Dorsolateral prefrontal cortex (tissue), 122 donors: ENCODE measurements at places on chromosomes 1 and 21.

DNA sequence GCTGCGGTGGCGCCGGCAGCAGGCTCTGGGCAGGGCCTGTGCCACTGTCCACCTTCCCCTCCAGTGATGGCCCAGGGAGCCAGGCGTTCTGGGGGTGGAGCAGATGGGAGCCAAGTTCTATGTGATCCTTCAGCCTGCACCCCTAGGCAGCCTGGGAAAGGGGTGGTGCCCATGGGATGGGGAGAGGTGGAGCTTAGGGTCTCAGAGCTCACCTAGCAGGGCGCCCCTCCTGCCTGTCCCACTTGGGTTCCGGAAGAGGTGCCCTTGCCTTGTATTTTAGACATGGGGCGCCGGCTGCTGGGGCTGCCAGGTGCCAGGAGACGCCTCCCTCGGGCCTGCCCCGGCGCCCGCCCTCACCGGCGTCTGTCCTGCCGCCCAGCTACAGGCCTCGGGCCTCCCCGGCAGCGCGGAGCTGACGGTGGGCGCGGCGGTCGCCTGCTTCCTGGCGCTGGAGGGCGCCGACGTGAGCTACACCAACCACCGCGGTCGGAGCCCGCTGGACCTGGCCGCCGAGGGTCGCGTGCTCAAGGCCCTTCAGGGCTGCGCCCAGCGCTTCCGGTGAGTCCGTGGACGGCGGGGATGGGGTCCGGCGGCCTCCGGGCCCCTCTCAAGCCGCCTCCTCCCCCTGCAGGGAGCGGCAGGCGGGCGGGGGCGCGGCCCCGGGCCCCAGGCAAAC, 3.1 kb upstream of the MMP23B start:
- no peak for DNase-seq

GRCh38 chr1:227192163-227192562, 126.1 kb downstream of the CDC42BPA start:
- DNase-seq, result peak; percentile 10

DNA sequence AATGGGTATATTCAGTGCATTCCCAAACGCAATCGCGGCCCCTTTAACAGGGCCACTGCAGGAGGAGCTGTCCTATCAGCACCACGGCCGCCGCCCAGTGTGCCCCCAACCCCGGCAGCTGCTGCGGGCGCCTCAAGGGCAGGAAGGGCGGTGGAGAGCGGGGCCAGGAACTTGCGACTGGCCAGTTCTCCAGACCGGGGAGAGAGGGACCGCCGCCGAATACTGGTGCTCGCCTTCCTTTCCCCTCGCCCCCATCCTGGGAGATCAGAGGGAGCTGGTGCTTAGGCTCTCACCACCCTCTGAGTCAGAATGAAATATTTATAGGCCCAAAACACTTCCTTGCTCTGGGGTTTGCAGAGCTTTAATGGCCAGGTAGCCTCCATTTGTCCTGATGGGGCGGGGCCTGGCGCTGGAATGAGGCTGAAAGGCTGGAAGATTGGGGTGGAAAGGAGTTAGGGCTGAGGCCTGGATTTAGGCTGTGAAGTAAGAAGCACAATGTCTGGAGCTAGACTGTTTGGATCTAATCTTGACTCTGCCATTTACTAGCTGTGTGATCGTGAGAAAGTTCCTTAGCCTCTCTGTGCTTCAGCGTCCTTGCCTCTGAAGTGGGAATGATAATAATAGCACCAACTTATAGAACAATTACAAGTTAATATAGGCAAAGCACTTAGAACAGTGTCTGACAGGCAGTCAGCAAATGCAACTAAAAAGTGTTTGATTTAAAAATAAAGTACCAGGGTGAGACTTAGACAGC, 75.5 kb downstream of the NAV1 start:
- DNase-seq, result no peak

- DNase-seq, result no peak
Measured at GRCh38 chr21:34846601-34847112, 177.9 kb downstream of the CLIC6 start.

- no peak for DNase-seq
Measured at GRCh38 chr1:115939455-115939854, 36.9 kb upstream of the SLC22A15 start.

- no peak for DNase-seq
Measured at GRCh38 chr1:110770832-110771231, 96.1 kb upstream of the KCNA3 start.

DNA sequence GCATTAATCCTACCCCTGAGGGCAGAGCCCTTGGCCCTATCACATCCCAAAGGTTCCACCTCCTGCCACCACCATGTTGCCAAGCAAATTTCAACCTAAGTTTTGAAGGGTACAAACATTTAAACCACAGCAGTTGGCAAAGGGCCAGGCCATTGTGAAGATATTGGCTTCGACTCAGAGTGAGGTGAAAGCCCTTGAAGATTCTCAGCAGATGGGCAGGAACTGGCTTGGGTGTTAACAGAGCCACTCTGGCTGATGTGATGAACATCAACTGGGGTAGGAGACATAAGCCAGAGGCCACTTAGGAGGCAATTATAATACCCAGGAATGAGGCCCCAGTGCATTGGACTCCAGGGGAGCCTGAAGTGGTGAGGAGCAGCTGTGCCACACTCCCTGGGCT, 207.7 kb upstream of the KAZN start:
- no peak for DNase-seq

GRCh38 chr1:21289700-21290545, at the start of gene ECE1:
ECE1 (minus strand) TSS chr1:21290463; CDS start chr1:21290414, 49 bp downstream.
- no peak for DNase-seq

GRCh38 chr1:41226815-41227434, 15.2 kb downstream of the SCMH1 start:
- DNase-seq, result no peak

DNA sequence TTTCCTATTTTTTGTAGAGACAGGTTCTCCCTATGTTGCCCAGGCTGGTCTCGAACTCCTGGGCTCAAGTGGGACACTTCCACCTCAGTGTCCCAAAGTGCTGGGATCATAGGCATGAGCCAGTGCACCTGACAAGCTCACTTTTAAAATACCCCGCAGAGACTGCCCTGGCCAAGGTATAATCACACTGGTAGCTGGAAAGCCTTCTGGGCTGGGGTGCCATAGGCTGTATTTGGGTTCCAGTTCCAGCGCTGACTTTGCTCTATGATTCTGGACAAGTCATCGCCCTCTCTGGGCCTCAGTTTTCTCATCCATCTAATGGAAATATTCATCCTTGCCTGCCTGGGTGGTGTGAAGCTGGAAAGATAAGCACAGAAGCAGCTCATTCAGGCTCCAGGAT, 10.4 kb downstream of the LDLRAD1 start:
- no peak for DNase-seq

GRCh38 chr1:100860397-100860991, 34.1 kb downstream of the EXTL2 start:
- DNase-seq, result no peak

- peak; percentile 48 for DNase-seq
Measured at GRCh38 chr1:46131712-46132528, 509 bp downstream of the PIK3R3 start.

GRCh38 chr1:86646256-86646655, 58.1 kb upstream of the SH3GLB1 start:
- no peak for DNase-seq

DNA sequence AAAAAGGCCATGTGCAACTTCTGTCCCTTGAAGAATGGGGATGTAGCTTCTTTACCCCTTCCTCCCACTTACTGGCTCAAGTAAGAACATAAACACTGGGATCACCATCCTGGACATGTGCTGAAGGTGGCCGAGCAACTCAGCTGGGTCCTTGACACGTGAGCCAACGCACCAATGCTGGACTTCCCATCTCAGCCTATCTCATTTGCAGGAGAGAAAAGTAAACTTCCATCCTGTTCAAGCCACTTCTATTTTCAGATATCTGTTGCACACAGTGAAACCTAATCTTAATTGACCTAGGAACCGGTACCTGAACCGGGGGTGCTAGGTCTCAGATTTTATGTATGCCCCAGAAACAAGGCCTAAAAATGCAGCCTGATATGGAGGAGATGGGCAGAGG, 75.3 kb downstream of the HLCS start:
- no peak for DNase-seq

GRCh38 chr1:204081164-204081790, 8.4 kb downstream of the SOX13 start:
- DNase-seq, result no peak

GRCh38 chr1:209626346-209627026, 25.7 kb downstream of the LAMB3 start:
- no peak for DNase-seq

DNA sequence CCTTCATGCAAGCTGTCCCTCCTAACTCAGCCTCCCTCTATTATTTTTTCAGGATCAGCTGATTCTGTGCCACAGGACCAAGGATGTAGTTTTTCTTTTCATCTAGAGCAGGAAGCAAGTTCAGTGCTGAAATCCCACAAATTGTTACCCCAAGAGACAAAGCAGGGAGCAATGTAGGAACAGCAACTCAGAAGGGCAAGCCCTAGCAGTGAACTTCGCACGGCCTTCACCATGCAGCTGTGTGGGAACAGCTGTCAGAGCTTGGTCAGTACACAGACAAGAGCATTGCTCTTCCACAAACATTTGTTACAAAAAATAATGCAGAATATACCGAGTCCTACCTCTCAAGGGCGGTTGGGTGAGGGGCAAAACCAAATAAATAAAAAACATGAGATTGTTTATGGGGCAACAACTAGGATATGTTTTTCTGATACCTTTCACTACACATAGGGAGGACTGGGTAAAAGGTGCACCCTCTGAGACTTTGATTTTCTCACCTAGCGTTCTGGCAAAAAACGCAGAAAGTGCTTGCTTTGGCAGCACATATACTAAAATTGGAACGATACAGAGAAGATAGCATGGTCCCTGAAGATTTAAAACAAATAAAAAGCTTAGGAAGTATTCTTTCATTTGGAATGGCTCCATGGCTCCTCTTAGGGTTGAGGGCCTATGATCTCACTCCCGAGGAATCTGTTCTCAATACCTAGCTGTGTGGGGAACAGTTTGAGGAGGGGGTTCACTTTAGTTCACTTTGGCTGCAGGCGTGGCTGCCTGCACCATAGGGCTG, 37.1 kb upstream of the ANGPTL7 start:
- no peak for DNase-seq

DNA sequence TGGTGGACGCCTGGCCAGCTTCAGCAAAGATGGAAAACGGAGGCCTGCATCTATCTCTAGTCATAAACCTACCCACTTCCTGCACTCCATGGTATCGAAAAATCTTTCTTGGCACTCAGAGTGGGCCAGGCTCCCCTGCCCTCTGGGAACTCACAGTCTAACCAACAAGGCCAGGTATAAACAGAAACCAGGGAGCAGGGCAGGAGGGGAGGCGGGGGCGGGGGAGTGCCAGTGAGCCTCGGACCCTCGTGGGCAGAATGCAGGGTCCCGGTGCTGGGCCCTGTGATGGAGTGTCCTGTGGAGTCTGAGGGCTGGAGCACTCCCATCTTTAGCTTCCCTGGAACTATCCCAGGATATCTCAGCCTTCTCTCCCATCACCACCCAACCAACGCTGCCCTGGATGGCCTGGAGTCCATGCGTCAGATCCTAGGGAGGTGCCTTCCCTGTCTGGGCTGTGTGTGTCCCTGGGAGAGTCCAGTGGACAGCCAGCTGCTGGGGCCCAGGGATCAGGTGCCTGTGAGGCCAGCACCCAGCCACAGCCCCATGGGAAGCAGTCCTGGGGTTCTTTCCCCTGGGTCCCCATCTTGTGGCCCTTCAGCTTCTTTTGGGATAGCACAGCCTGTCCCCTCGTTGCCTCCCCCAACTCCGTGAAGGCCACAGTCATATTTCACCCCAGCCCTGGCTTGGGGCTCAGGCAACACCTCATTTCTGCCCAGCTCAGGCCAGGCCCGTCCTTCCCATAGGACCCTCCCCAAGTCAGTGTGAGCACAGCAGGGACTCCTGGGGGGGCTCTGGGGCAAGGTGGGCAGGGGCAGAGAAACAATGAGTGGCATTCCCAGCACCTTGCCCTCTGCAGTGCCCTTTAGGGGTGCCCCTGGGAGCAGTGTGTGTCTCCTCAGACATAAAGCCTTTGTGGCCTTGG, 1.1 kb upstream of the EPS8L3 start:
- peak; percentile 11 for DNase-seq

DNA sequence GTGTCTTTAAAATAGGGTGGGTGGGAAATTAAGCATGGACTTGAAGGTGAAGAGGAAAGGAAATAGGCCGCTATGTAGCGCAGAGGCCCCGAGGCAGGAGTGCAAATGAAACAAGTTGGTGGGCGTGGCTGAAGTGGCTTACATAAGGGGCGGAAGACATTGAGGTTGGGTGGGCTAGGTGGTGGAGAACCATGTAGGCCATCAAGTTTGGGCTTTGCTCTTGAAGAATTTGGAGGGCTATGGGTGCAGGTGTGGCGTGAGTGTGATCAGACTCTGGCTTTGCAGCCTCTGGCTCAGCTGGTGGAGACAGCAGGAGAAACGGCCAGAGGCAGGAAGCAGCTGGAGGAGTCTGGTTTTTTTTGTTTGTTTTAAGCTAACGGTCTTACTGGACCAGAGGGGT, 6.7 kb downstream of the SLFNL1 start:
- no peak for DNase-seq

DNA sequence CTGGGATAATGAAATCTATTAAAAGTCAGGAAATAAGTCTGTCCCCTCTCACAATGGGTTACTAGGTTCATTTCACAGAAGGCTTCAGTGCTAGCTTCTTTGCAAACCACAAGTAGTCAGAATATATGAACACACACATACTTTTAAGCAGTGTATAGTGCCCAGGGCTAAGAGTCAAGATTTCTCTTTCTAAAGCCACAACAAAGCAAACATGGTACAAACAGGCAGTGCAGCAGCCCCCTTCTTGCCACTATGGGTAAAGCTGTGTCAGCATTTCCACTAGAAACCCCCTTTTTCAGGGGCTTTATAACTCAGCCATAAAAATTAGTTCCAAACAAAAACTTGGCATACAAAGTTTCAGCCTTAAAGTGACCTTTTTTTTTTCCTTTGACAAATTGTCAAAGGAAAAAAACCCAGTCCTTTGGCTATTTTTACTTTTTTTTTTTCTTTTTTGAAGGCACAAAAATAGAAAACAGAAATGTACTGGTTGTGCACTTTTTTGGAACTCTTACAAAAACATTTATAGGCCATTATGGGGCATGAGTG, 315.4 kb downstream of the LMO4 start:
- DNase-seq, result no peak

DNA sequence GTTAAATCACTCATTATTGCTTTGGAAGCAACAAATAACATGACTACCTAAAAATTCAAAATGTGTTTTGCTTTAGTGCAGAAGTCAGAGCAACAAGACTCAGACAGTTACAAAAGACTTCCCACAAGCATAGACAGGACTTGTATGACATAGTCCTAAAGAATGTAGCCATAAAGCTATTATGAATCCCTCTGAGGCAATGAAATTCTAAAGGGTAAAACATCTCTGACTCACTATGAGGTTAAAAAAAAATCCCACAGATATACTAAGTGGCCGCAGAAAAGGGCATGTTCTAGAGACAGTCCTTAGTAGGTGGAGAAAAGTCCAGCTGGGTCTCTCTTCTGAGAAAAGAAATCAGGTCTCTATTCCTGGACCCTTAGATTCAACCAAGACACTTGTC, 4.9 kb downstream of the PRKAB2 start:
- no peak for DNase-seq

GRCh38 chr1:247367786-247368422, 36.2 kb upstream of the ZNF496 start:
- DNase-seq, result no peak
